Activated CD4-positive, alpha-beta T cell treated with anti-CD3 and anti-CD28 coated beads, Interleukin-2, amount 50 U/mL, for 24 hours (primary cell): ENCODE measurements at places on chromosomes 6 and 20.
A peak's percentile ranks its signal among the peaks of the same experiment; 100 is the strongest.

DNA sequence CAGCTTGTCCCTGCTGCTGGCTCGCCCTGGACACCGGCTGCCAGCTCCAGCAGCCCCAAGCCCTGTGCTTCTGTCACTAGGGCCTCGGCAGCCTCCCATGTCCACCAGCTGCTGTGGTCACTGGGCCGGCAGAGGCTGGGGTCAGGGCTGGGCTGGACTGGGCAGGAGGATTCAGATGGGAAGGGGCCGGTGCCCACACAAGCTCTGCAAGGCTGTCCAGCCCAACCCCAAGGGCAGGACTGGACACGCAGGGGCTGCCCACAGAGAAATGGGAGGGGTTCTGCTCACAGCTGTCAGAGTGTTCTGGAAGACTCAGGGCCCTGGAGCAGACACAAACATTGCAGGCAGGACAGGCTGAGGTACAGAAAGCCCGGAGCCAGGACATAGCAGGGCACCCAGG lies 65.6 kb downstream of the ADNP start:
- DNase-seq, result no peak

- DNase-seq, result no peak
These were observed 75.9 kb downstream of the PLCG1 start for GRCh38 chr20:41213150-41213820.

- DNase-seq, result no peak
These were observed 83.6 kb downstream of the LCA5 start for GRCh38 chr6:79453558-79454042.

DNA sequence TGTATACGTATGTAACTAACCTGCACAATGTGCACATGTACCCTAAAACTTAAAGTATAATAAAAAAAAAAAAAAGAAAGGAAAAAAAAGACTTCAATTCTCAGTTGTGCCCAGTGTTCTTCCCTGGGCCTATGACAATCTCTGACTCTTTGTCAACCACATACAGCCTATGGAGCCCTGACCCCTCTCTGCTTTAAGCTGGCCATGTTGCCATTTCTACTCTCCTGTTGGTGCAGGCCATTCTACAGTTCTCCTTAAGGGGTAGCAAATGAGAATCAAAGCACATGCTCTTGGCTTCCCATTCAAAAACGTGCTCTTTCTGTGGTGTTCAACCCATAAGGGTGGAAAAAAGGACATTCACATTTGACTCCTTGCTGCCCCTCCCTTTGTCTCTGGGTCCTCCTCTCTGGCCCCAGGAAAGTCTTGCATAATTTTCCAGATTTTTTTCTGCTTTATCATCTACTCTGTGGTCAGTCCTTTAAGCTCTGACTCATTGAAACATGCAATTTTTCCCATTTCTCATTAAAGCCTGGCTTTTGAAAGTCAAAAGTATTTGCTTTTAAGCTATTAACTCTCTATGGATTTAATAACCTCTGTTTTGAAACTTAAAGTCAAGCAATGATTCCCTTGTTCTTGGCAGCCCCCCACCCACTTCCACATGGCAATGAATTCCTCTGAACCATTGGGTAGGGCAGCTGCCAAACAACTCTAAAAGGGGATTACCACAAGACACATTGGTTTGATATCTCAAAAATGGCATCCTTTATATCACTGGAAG lies 208.6 kb upstream of the MCHR2 start:
- DNase-seq, result no peak

GRCh38 chr20:15763366-15763765 lies 809.9 kb downstream of the KIF16B start:
- no peak for DNase-seq

- no peak for DNase-seq
These were observed 351.7 kb downstream of the CDC5L start for GRCh38 chr6:44739181-44739580.

DNA sequence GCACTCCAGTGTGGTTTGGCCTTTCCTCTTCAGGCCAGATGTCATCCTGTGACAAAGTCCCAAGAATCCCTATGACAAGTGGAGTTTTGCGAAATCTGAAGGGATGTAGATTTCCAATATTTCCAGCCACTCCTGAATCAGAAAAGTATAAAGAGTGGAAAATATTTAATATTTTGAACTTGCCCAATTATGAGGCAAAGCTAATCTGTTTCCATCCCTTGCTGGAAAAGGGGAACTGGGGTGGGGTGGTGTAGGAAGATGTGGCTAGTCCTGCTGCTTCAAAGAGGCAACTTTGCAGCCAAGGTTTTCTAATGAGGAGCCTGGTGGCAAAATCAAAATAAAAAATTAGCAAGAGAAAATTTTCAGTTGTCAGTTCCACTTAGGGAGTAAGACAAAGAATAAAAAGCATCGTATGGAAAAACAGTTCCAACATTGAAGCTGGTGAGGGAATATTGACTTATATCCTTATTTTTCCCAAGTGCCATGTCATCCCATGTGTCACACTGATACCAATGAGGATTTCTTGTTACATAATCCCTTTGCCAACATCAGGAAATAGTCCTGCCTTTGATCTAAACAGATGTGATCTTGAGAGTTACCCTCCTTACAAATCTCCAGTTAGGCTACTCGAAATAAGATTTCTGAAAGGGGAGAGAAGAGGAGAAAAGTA lies 480.0 kb upstream of the JARID2 start:
- no peak for DNase-seq

- DNase-seq, result peak; percentile 21
These were observed 118.0 kb downstream of the OPRM1 start for GRCh38 chr6:154157082-154157481.

DNA sequence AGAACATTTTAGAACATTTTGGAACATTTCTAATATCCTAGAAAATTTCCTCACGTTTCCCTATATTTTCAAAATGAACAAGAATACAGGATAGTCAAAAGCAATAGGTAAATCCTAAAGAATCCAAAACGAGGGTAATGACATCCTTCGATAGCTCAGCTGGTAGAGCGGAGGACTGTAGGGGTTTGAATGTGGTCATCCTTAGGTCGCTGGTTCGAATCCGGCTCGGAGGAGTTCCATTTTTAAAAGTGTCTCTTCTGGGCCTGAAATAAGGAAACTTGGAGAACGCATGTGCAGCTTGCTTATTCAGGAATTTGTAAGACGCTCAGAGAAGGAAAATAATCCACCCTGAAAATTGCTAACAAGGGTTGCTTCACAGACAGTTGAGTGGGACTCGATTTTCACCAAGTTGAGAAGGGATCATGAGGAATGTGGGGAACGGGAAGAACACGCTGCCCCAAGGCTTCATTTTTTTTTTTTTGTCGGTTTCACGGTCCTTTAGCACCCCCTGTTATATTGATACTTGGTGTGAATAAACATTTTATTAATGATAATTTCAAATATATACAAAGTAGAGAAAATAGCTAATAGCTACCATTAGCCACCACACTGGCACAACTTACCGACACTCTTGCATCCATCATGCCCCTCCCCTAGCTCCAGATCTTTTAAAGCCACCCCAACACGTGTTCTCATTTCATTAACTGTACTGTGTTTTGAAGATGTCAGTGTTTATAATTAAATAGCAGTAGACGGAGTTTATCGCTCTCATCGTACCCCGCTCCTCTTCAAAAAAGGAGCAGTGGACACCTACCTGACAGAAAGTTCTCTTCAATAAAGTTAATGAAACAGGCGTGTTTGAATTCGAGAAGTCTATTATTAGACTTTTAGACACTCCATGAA lies 1.8 kb upstream of the ABT1 start:
- no peak for DNase-seq

DNA sequence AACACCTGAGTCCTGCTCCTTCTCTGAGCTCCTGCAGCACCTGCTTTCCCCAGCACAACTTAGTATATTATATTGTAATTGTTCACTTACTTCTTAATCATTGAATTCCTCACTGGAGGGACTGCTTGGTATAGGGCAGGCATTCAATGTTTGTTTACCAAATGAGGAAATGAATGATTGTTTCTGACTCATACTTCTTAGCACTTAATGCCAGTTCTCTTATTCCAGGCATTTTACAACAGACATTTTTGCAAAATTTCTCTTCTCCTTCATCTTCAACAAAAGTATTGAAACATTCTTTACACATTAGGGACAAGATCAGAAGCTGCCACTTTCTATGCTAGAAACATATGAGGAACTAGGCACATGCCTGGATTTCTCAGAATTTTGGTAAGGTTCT lies 119.4 kb downstream of the TBX18 start:
- no peak for DNase-seq

DNA sequence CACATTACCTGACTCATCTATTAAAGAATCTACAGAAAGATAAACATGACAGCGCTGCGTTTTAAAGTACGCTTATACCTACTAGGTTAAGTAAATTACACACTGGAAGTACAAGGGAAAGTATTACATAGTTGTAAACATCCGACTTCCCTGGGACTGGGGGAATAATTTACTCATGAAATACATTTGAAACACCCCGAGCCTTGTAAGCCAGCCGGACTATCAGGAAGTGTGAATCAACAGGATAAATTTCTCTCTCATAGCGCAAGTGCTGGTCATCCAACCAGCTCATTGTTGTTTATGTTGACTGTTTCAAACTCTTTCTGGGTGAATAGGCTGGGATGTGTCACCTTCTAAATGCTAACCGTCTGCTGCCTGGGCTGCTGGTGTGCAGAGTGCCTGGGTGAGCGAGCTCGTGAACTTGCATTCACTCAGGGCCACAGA lies 4.9 kb downstream of the BMP6 start:
- DNase-seq, result no peak

- no peak for DNase-seq
These were observed 42.2 kb upstream of the EDN3 start for GRCh38 chr20:59258221-59258621.

DNA sequence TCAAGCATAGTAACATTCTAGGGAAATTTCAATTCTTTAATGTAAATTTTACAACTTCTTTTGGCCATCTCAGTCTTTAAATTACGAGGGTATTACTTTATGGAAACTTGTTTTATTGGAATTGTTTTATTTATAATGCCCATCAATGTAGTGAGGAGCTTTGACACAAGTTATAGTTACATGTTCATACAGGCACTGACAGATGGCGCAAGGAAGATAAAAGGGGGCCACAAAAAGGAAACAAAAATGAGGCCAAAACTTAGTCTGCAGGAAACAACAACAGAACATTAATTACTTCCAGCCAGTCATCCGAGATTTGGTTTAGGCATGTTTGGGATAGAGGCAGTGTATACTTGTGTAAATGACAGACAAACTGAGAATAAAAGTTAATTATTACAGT lies 18.3 kb downstream of the SESN1 start:
- DNase-seq, result no peak

- DNase-seq, result no peak
These were observed 10.0 kb downstream of the BICRAL start for GRCh38 chr6:42791706-42792320.

- DNase-seq, result no peak
These were observed 20.0 kb downstream of the CD164 start for GRCh38 chr6:109362102-109362884.

- DNase-seq, result no peak
These were observed 13.4 kb upstream of the MRGBP start for GRCh38 chr20:62782893-62783278.

- DNase-seq, result no peak
These were observed 11.8 kb downstream of the LOC128125822 start for GRCh38 chr6:63584125-63584514.

DNA sequence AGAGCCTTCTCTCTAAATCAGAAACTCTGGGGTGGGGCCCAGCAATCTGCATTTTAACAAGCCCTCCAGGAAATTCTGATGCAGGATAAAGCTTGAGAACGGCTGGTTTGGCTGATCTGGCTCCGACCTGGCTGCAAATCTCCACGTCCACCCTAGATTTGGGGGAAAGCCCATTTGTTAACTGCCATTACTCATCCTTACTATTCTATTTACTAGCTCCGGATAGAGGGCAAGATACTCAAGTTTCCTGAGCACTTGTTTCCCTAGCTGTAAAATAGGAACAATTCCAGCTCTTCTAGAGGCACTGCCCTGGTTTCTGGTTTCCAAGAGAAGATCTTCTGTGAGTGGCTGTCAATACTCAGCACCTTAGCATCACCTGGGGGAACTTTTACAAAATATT lies 44.4 kb downstream of the DAAM2 start:
- no peak for DNase-seq

DNA sequence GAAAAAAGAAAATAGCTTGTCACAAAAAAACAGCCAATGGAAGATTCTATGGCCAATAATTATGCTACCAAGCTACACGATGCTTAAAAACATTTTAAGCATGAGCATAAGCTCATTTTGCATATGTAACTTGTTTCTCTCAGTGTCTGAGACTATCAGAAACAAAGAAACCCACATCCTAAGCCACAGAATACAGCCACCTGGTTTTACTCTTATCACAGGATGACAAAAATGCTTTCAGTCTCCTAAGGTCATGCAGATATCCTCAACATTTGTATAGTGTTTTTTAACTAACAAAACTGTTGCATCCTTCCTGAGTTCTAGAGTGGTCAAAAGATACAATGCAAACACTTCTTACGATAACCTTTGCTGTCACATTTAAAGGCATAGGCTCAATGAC lies 172.1 kb upstream of the RUNX2 start:
- no peak for DNase-seq
